ENCODE measurements at places on chromosomes 4 and X.

- DNase-seq = no peak
These were observed 4.4 kb upstream of the SRPX start for GRCh38 chrX:38225093-38225492.

DNA sequence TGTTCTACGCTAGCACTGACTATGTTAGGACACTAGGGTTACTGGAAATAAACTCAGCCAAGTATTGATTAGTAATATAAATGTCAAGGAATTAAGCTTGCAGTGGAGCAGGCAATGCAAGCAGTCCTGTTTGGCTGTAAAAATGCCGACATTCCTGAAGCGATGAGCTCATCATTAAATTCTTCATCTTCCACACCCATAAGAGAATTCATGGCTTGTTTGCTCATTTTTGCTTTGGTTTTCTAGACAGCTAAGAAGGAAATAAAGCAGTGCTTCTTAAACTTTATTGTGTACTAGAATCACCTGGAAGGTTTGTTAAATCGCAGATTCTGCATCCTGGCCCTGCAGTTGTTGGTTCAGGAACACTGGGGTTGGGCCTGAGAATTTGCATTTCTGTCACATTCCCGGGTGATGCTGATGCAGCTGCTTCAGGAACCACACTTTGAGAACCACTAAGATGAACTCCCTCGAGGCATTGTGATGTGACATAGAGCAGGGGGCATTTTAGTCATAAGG is 17.8 kb downstream of the ANXA3 start:
- DNase-seq = no peak

GRCh38 chrX:23656684-23657083 is 10.6 kb upstream of the PRDX4 start:
- DNase-seq = no peak

DNA sequence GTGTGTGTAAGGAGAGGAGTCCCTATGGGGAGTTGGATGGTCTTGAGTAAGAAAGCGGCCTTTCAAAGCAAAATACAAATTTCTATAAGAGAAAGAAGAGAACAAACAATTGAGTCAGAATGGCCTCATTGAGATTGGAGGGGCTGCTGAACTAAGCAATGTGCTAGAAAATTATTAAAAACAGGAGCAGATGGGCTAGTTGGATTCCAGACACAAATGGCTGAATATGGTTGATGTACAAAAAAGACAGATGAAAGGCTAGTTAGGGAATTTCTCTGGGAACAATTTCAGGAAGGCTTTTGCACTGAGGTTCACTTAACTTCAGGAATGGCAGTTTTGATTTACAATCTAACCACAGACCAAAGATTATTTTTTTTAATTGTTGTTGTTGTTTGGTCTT is 1806.8 kb upstream of the TENM3 start:
- DNase-seq = no peak

- DNase-seq = no peak
These were observed 21.0 kb downstream of the S100G start for GRCh38 chrX:16671005-16671404.

GRCh38 chrX:148940411-148940996 is 440.1 kb downstream of the AFF2 start:
- DNase-seq = no peak

DNA sequence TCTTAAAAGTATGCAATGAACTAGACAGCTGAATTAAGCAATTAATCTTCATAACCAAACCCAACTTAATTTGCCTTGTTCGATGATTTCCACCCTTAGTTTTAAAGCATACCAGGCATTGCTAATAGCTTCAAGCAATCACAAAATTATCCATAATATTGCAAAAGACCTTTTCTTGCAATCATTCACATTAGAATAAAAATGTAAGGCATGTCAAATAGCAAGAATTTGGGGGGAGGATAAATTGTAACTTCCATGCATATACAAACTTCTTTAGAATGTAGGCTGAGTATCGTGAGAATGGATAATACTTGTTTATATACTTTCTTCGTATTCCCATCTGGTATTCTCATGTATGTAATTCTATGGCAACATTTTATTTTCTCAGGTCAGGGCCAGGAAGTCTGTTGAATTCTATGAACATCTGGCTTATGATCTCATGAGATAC is 28.7 kb upstream of the BMP2K start:
- no peak for DNase-seq

DNA sequence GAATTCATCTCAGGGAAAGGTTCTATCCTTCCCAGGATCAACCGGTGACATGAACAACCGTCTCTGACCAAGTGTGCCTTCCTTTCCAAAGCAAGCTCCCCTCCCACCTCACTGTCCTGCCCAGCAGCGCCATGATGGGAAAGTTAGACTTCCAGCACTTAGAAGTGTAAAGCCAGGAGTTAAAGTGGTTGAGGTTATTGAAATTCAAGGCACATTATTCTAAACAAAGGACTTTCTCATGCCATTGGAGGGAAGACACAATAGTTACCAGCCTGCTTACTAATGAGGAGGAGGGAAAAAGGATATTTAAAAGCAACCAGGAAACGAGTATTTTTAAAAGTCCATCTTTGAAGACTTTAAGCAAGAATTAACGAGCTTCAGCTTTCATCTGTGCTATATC is 96.8 kb downstream of the NSUN7 start:
- DNase-seq = no peak

DNA sequence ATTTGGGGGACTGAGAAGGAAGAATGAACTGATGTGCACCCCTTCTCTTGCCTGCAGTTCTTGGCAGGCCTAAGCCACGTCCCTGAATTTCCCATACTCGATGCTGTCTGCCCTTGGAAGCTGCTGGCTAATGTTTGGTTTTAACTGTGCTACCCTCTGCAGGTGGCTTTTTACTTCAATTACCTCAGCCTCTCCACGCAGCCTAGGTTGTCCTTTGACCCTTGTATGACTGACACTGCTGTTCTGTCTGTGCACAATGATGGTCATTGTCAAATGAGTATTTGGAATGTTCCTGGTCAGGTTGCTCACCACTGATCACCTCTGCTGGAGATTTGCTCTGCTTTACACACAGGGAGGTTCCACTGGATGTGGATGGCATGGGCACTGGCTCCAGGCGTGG is 137.1 kb downstream of the ZNF518B start:
- DNase-seq = no peak

DNA sequence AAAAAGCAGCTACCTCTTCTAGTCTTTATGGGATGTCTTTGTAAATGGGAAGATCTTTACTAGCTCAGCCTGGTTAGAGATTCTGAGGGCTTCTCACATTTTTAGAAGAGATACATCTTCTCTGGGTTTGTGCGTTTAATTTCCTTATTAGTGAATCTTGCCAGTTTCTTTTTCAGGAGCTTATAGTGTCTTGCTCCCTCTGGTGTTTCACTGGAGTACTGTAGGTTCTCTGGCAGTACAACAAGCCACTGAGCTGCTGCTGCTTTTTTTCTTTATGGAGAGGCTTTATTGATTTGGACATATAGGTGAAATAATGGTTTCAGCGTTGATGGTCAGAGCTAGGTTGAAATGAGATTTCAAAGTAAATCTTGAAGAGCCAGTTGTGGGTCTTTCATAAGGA is 82.9 kb downstream of the LAS1L start:
- no peak for DNase-seq
